Stimulated activated CD8-positive, alpha-beta memory T cell treated with anti-CD3 and anti-CD28 coated beads, Interleukin-7, amount 100 ng/mL, for 1 hour (primary cell): ENCODE measurements at places on chromosomes 16 and 17.

- DNase-seq: no peak
Measured at GRCh38 chr17:72425133-72425793, 304.4 kb downstream of the SOX9 start.

DNA sequence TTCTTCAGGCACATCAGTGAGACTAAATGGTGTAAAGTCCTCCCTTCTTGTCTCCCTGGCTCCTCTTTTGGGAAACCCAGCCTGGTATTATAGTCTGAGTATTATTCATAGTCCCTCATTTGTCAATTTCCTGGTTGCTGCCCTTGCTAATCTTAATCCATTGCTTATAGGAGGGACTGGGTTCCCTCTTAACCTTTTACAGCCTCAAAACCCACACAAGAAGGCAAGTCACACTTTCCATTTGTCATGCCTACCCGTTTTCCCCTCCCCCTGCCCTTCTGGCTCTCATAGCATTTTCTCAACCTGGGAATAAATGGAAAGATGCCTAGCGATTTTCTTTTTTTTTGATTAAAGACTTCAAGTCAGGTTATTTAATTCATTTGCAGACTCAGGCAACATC is 124.8 kb downstream of the MAP2K6 start:
- no peak for DNase-seq

DNA sequence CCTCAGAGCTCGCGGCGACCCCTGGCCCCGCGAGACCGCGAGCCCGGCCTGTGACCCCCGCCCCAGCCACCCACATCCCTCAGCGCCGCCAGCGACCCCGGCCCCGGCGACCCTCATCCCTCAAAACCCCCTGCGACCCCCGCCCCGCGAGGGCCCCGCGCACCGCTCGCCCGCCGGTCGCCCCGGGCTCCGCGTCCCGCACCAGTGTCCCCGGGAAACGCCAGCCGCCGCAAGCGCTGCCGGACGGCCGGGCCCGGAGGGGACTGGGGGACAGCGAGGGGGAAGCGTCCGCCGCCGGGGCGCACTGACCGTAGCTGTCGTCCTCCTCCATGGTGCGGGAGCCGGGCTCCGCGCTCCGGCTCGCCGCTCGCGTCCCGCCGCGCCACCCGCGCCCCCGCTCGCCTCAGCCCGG is at the start of gene CYTH1:
CYTH1 (minus strand) TSS at position 381 of the 412 bp plus-strand sequence; CDS start at position 331, 50 bp downstream.
- no peak for DNase-seq

DNA sequence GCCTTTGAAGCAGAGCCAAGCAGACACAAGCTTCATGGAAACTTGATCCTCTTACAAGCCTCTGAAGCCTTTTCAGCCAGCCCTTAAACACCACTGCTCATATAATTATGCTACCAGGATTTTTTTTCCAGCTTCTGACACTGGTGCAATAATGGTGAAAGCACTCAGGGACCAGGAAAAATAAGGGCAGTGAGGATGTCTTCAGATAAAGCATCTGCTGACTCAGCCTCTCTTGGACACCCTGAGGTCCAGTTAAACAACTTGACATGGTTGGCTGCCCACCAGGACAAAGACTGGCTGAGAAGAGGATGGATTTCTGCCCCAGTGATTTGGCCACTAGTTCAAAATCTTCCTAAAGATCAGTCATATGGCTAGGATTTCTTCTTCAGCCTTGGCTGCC is 124.2 kb upstream of the N4BP1 start:
- DNase-seq: no peak
